Activated T-helper 2 cell treated with anti-CD3 and anti-CD28 coated beads, Interferon-gamma antibody, Interleukin-2, Interleukin-4, amounts not matched to agents 10 μg/mL and 5 μg/mL and 100 μg/mL, durations not matched to agents 14 hours and 24 hours and 36 hours (primary cell): ENCODE measurements at places on chromosomes 2 and 18. TPM values are rescaled to one million over a fixed set of nuclear protein-coding genes. Genes with fewer than 3 reads are reported as not detected.

- DNase-seq, result no peak
Observed at GRCh38 chr2:85243101-85244072, 84.4 kb downstream of the TGOLN2 start.

DNA sequence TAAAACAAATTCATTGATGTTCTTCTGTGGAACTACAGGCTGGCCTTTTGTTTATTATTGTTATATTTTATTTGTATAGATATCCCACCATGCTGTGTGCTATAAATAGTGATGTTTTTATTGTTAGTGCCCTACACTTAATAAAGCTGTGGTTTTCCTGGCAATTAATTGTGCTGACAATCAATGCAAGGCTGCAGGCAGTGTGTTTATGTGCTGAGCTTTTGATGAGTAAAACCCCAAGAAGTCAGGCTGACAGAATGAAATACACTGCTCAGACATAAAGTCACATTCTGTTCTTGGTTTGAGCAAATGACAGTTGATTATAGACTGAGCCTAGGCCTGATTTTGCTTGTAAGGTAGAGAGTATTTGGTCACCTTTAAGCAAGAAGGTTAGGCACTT lies 362.7 kb downstream of the CPS1 start:
- no peak for DNase-seq

GRCh38 chr2:201378496-201379397 lies 21.6 kb upstream of the FLACC1 start:
- no peak for DNase-seq

- no peak for DNase-seq
Observed at GRCh38 chr2:120525056-120526046, 179.4 kb downstream of the INHBB start.

Gene OXER1
- 1.1 and 1.3 TPM in 2 replicates for total RNA-seq
